ENCODE measurements at places on chromosomes 1 and 21.

DNA sequence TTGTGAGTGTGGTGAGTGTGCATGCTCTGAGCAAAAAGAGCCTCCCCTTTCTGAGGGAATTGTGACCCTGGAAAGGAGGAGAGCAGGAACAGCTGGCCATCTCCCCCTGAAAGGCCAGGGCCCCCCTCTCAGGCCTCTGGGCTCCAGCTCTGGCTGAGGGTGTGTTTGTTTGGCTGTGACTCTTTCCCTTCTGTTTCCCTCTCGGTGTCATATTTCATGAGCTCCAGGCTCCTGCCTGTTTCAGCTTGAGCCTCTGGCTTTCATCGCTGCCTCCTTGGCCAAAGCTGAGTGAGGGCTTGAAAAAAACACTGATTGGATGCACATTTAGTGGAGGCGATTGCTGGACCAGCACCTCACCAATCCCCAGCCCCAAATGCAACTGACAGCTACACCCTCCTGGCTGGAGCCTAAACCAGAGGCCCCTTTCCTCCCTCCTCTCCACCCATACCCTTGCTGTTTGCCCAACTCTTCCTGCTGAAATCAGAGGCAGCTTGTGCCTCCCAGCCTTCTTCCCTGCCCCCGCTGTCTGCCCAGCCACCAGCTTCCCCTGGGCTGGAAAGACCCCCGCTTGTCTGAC is 64.1 kb downstream of the DDR2 start:
- DNase-seq: peak; percentile 90

- no peak for DNase-seq
Observed at GRCh38 chr1:166907763-166908162, 31.7 kb upstream of the TADA1 start.

DNA sequence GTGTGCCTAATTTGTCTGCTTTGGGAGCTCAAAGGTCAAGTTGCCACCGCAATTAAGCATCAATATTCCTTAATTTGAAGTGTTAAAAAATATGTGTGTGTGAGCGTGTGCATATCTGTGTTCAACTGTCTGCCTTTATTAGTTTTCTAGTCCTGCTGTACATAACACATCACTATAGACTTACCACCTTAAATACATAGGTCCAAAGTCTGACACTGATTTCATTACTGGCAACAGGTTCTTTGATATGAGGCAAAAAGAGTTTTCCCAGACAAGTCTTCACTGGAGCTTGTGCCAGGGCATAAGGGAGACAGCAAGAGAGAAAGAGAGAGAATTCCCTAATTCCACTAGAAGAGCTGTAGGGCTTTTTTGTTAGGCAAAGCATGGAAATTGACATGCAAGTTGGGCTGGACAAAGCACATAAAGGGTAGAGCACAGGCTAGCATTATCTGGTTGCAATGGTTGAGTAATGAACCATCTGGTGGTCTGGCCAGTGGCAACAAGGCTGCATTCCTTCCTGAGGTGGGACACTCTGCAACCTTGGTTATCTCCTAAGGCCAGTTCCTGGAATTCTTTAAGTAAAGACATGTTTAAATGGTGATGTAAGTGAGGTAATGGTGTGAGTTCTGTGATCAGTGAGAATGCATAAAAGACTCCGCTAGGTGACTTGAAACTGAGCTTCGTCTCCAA is 457.2 kb upstream of the ADAMTS5 start:
- DNase-seq: no peak

GRCh38 chr1:200857804-200858203 is 15.0 kb upstream of the GPR25 start:
- DNase-seq: no peak

GRCh38 chr1:7393136-7393535 is 378.0 kb upstream of the VAMP3 start:
- no peak for DNase-seq

DNA sequence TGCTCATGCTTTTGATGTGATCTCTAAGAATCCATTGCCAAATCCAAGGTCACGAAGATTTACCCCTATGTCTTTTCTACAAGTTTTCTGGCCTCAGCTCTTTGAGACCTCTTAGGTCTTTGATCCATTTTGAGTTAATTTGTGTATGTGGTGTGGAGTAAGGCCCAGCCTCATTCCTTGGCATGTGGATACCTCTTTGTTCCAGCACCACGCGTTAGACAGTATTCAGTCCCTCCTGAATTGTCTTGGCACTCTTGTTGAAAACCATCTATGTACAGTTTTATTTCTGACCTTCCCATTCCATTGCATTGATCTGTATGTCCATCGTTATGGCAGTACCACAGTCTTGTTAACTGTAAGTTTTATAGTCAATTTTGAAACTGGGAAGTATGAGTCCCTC is 8.0 kb upstream of the FTCD start:
- no peak for DNase-seq

- DNase-seq: no peak
Observed at GRCh38 chr21:18960306-18960705, 556.7 kb upstream of the TMPRSS15 start.

- DNase-seq: no peak
Observed at GRCh38 chr1:49297783-49298182, 521.1 kb upstream of the BEND5 start.

DNA sequence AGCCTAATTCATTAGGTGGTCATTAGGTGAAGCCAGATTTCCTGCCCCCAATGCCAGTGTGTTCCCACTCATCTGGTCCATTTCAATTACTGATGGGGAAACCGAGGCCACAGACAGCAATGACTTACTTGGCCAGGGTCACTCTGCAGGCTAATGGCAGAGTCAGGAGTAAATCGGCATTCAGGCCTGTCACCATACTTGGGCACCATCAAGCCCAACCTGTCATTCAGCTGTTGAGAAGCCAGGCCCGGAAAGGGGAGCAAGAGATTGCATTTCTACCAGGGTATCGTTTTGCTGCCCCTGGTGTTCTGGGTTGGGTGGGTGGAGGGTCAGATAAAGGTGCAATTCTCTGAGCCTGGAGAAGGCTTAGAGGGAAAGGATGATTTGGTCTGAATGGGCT is 8.0 kb upstream of the TMEM61 start:
- DNase-seq: no peak

DNA sequence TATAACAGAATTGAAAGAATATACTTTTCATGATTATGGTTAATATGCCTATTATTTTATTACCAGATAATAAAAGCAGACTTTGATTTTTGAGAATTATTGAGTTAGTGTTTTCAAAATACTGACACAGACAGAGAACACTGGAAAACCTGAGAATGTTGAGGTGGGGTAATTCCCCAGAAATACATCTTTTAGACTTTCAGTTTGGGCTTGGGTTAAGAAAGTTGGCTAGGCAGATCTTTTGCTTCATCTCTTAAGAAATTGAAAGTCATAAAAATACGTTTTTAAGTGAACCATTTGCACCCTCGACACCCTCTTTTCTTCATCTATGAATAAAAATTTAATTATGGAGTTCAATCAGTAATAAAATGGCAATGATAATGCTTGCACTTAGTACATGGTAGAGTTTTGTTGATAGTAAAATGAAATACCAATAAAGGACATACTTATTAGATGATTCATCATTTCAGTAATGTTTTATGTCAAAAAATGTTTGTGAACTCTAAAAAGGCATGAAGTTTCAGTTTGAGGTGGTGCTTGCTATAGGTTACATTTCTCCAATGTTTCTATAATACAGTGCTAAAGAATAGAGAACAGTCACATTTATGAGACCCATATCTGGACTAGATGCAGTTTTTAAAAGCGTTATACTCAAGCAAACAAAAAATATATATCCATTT is 1.9 kb upstream of the SAMSN1 start:
- DNase-seq: no peak

DNA sequence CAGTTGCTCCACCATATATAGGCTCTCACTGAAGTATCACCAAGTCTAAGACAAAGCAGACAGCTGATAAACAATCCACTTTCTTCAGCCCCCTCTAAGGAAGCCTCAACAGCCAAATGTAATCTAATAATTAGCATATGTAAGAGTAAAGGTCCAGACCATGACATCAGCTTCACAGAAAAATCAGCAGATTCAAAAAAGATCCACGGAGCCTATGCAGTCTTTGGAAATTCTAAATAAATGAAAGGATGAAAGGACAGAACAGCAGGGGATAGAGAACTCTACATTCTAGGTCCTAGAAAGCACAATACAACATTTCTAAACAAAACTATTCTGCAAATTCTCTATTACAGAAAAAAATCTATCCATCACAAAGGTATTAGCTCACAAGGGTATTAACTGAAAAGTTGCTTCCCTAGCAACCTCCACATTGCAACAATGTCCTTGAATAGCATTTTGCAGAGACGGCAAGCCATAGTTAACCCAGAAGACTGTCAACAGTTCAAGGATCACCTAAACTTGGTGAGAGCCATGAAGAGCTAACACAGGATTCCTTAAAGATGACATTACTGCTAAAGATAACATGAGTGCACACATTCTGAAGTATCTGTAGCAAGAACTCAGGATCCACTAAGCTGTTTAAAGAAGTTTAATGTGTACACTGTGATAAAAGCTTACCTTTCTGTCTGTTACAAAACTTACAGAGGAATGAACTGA is 74.3 kb downstream of the SIPA1L2 start:
- DNase-seq: no peak

- DNase-seq: no peak
Observed at GRCh38 chr1:241464985-241465384, 54.6 kb downstream of the FH start.

DNA sequence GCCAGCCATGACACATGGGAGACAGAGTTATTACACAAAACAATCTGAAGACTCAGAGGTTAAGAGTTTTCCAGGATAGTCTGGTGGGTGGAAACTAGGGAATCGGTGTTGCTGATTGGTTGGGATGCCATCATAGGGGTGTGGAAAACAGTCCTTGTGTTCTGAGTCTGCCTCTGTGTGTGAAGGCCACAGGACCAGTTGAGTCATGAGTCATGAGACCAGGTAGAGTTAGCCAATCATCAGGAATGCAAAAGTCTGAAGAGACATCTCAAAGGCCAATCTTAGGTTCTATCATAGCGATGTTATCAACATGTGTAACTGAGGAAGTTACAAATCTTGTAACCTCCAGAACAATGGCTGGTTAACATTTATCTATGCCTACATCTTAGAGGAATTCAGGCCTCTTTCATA is 49.7 kb upstream of the NEK7 start:
- DNase-seq: no peak

GRCh38 chr1:9607352-9607751 is 18.6 kb downstream of the TMEM201 start:
- no peak for DNase-seq

DNA sequence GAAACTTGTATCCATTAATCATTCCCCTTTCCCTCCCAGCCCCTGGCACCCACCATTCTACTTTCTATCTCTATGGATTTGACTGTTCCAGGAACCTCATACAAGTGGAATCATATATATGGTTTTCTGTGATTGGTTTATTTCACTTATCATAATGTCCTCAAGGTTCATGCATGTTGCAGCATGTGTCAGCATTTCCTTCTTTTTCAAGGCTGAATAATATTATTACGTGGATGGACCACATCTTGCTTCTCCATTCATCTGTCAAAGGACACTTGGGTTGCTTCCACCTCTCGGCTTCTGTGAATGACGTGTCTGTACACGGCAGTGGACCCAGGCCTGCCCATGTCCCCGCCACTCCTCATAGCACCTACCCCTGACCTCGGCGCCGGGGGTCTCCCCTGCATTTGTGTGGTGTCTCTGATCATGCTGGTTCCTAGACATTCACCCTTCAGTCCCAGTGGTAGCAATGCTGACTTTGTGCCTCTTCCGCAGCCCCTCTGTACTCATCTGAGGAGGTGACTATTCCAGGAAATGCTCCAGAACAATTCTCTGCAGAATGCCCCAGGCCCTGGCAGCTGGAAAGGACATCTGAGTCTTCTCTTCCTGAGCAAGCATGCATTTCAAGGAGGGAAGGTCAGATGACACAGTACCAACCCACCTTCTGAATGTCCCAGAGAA is 136.9 kb downstream of the PSMG1 start:
- DNase-seq: no peak

GRCh38 chr1:213371847-213372619 is 321.0 kb downstream of the RPS6KC1 start:
- no peak for DNase-seq

DNA sequence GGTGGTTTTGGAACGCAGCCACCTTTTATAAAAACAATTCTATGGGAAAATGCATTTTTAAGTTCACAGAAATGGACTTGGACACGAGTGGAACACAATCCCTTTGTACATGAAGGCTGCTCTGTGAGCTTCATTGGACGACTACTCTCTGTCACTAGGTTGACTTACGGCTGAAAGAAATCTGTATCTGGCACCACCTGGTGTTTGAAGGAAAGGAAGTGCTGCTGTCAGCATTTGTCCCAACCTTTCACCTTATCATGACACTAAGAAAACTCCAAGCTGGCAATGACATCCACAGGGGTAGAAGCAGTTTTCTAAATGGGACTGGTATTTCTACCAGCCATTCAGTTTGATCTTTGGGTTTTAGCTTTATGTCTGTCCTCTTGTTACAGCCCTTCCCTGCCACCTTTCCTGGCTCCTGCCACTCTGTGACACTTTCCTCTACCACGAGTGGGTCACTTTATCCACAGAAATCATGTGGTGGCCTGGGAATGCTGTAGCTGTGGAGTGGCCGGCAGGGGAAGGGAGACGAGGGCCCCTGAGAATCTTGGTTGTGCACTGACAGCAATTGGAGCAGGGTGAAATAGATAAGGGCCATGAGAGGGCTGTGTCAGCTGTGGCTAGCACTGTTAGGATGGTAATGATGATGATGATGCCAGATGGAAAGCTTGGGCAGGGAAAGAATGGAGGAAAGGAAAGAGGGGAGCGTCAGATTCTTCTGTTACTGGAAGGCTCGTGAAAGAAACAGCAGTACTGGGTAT is 85.2 kb downstream of the TBX19 start:
- no peak for DNase-seq

- no peak for DNase-seq
Observed at GRCh38 chr1:223257856-223258550, 106.0 kb downstream of the SUSD4 start.

DNA sequence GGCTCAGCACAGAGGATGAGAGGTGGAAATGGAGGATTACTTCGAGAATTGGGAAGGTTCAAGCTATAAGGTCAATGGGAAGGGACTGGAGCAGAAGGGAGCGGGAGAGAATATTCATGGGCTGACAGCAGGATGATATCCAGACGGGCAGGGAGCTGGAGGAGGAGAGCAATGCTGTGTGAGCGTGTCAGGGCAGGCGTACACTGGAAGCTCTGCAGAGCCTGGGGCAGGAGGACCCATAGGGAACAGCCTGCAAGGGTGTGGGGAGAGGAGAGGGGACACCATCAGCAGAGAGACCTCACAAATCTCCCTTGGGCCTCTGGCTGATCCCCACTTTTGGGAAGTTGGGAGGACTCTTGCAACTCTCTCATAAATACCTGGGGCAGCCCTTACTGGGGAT is 13.7 kb downstream of the CSF1 start:
- peak; percentile 29 for DNase-seq

- peak; percentile 21 for DNase-seq
Observed at GRCh38 chr1:47436979-47437446, 831 bp upstream of the FOXD2 start.

DNA sequence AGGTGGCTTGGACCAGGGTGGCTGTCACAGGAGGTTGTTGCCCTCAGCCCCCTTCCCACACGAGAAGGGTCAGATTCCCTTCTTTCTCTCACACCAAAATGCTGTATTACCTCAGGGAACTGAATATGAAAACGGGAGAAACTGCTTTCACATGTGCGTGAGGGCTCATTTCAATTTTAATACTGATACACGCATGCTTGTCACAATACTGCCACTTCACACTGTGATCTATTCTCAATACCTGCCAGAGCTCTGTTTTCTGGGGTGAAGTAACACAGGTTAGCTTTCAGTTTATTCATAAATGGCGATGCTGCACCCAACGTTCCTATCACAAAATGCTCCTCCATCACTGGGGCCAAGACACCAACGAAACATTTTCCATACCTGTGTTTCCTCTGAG is 181.8 kb downstream of the APP start:
- no peak for DNase-seq

- peak; percentile 78 for DNase-seq
Observed at GRCh38 chr1:55021942-55022546, 17.3 kb upstream of the PCSK9 start.

Data from NCI-H1694 treated with DMSO at 0.1 percent for 48 hours (cell line).